ENCODE measurements at places on chromosomes 4 and X.
A peak's percentile ranks its signal among the peaks of the same experiment; 100 is the strongest.

DNA sequence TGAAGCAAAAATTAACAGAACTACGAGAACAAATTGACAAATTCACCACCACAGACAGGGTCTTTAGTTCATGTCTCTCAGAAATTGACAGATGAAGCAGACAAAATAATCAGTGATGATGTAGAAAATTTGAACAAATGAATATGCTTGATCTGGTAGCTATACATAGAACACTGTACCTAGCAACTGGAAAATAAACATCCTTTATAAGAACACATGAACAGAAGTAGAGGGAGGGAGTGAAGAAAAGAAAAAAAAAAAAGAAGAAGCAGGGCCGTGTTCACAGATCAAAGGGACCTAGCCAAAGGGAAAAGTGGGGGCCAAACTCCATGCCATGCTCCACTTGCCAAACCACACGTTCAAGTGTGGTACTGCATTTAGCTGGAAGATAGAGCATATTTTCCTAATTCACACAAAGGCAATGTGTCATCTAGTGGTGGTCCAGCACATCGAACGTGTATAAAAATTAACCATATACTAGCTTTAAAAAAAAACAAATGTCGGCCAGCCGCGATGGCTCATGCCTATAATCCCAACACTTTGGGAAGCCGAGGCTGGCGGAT lies 5.6 kb upstream of the THOC2 start:
- DNase-seq: no peak

DNA sequence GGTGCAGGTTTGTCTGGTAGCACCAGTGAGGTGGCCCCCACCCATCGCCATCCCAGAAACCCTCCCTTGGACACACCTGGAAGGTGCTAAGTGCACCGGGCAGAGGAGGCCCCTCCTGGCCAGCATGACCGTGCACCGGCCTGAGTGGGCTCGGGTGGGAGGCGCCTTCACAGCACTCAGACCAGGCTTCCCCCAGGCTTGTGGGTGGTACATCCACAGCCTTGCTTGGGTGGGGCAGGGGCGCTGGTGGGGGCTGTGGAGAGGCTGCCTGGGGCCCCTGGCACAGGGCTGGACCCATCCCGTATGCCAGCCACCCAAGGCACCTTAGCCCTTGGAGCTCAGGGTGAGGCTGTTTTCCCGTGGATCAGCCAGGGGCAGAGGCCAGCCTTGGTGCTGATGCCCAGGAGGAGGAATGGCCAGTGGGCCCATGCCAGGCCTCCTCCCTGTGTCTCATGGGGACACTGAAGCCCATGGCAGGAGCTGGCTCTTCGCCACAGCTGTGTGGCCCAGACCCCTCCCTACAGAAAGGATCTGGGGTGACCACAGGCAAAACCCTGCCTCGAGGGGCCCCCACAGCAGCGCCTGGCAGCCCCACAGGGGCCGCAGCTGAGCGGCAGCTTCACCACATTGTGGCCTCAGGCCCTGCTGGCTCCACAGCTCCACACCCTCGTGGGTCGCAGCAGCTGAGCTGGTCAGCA lies 21.4 kb downstream of the NKX1-1 start:
- no peak for DNase-seq

DNA sequence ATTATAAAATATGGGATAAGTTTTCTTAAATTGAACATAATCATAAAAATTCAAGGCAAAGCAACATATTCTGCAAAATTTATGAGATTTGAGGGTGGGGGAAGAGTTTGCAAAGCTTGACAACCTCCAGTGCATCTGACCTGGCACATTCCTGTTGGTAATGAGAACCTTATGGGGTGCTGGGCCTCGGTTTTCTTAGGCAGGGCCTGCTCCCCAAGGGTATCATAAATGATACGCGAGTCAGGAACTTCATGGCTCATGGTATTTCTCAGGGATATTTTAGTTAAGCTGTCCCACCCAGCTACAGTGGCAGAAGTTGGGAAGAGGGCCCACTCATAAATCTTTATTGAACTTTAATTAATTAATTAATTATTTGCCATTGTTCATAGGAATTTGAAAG lies 13.2 kb downstream of the AFF2 start:
- no peak for DNase-seq

GRCh38 chrX:125340490-125340889 lies 20.8 kb downstream of the TEX13C start:
- no peak for DNase-seq

GRCh38 chrX:110397339-110397738 lies 38.7 kb downstream of the RTL9 start:
- no peak for DNase-seq

DNA sequence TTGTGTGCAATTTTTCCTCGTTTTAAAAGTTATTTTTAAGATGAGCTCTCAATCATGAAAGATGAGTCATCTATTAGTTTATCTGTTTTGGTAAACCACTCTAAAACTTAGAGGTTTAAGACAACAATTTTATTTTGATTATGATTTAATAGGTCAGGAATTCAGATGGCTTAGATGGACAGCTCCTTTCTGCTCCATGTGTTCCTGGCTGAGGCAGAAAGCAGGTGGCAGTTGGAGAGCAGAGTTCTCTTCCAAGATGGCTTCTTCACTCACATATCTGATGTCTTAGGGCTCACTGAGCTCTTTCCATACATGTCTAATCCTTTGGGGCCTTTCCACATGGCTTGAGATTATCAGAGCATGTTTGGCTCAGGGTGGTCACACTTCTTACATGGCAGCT lies 48.3 kb upstream of the GRPR start:
- DNase-seq: no peak

- peak; percentile 35 for DNase-seq
Observed at GRCh38 chrX:150363561-150364346, 637 bp downstream of the MAMLD1 start.

DNA sequence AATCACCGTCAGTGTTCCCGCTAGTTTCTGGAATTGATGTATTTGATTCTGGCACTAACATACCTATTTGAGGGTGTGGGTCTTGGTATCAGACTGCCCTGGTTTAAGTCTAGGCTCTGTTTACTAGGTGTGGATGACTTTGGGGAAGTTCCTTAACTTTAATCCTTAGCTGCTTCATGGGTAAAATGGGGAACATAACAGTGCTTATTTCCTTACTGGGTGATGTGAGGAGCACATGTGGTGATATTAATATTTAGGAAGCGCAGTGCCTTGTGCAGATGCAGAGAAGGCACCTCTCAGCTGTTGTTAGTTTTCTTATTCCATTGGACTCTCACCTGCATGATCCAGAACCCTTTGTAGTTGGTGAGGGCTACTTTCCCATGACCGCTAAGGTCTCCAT lies 17.1 kb downstream of the RNF4 start:
- DNase-seq: no peak

DNA sequence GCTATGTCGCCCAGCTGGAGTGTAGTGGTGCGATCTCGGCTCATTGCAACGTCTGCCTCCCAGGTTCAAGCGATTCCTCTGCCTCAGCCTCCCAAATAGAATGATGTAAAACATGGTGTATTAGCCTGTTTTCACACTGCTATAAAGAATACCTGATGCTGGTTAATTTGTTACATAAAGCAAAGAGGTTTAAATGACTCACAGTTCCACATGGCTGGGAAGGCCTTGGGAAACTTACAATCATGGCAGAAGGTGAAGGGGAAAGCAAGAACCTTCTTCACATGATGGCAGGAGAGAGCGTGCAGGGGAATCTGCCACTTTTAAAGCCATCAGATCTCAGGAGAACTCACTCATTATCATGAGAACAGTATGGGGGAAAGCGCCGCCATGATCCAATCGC lies 1191.8 kb downstream of the ARAP2 start:
- no peak for DNase-seq

GRCh38 chr4:178306565-178306964 lies 864.3 kb upstream of the AGA start:
- no peak for DNase-seq

DNA sequence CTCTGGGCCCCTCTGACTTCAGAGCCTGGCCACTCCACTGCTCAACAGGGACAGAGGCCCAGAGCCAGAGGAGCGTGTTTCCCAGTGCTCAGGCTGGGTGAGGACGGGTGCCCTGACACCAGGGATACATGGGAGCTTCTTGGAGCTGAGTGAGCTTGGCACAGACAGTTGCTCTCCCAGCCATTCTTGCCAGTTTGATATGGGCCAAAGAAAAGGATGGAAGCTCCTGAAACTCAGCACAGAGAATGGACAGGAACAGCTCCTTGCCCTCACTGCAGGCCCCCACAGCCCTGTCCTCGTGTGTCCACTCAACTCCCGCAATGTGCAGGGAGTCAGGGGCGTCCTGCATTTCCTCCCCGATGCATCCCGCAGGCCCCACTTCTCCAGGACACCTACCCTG lies 38.8 kb downstream of the NSG1 start:
- no peak for DNase-seq

DNA sequence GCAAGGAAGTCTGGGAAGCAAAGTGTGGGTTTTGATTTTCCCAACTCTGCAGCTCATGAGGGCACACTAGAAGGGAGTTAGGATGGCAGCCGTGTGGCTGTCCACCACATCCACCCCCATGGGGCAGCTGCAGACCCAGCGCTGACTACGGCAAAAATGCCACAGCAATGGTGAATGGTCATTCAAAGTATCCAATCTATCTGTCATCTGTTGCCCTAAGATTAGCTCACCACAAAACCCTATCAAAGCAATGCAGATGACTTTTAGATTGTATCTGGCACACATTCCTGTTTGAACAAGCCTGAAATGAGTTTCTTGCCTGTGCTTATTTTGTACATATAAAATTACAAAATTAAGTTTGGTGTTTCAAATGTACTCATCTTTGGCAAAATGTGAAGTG lies 29.7 kb upstream of the HPSE start:
- no peak for DNase-seq

DNA sequence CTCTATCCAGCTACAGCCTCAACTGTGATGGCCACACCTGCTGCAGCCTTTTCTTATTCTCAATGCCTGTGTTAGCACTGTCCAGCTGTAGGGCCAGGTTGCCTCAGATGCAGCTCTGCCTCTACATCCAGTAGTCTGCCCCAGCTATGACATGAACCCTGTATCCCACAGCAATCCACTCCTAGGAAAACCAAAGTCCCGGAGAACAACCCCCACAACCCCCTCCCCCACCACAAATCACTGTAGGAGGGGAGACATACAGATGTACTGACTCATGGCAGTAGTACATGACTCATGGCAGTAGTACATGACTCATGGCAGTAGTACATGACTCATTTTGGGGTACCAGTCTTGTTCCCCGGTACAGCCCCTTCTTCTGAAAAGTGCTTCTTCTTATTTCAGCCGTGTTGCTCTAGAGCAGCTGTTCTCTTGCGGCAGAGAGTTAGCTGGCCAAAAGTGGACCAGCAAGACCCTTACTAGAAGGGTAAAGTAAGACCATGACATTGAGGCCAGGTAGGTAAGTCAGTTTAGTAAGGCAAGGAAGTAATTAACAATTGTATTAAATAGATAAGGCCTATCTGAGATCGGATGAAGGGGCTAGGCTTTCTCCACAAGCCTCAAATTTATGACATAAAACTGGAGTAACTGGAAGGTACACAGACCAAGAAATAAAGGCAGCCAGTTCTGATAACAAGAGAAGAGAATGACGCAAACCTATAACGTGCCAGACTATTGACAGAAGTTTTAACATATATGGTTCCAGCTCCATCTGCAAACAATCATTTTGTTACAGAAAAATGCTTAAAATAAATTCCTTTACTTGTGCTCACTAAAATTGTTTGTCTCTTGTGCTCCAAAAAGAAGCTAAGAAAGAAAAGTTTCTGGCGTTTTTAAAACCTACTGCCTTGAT lies 221.4 kb downstream of the TACR3 start:
- DNase-seq: no peak

DNA sequence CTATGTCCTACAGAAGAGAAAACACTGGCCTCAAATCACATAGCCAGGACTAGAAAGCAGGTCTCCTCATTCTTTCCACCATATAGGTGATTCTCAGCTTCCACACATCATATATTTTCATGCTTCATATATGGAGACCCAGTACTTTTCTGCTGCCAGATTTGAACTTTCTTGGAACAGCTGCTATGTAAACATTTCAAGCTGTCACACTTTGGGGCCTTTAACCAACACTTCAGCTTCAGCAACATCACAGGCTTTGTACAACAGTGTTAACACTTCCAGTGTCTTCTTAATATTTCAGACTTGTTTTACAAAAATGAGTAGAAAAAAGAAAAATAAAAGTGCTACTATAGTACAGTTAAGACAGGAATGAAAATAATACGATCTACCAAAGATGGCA lies 12.6 kb downstream of the SH3RF1 start:
- DNase-seq: no peak

GRCh38 chr4:20428436-20429160 lies 176.9 kb downstream of the SLIT2 start:
- no peak for DNase-seq

DNA sequence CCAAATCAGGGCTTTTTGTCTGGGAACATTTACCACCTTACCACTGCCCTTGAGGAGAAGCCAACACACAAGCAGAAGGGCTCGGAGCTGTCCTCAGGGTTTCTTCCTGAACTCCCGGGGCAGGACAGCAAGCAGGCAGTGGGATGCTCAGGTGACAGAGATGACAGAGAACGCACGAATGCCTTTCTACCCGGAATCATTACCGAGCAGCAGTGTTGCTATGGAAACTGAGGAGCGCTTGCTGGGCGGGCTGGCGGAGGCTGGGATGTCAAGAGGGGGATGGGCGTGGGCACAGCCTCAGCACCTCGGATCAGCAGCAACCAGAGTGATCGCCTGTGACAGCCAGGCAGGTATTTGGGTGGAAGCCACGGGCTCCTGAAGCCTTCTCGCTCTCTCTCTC lies 17.8 kb downstream of the SSR4 start:
- DNase-seq: no peak

GRCh38 chr4:70948665-70949260 lies 44.7 kb upstream of the DCK start:
- DNase-seq: no peak

DNA sequence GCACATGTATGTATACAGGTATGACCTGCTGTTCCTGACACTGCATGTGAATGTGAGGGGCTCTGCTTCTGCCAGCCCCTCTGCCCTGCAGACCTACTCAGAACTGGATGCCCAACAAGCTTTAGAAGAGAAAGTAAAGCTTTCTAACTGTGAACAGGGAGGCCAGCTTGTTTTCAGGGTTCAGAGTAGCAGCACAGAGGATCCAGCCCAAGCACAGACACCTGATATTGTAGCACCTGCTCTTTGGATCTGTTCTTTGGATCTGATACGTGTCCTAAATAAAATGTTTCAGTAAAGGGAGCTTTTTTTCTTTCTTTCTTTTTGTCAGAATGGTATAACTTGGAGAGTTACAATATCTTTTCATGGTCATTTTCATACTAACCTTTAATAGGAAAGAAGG lies 19.2 kb downstream of the DCUN1D4 start:
- no peak for DNase-seq

DNA sequence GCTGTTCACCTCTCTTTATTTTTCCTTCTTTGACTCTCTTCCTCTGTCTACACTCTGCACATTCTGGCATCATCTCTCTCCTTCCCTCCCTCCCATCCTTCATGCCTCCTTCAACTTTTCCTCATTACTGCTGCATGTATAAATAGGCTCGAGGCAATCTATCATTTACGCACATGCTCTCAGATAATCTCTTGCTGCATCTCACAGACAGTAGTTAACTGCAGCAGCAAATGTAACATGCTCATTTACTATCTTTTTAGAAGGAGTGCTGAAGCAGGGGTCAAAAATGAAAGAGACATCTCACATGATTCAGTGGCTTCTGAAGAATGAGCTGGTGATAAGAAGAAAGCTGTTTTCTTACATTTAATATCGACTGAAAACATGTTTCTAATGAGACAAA lies 127.7 kb downstream of the RASL11B start:
- DNase-seq: no peak

GRCh38 chr4:35237924-35238323 lies 1006.4 kb downstream of the ARAP2 start:
- DNase-seq: no peak
